ENCODE measurements at places on chromosomes 7 and 10.
A peak's percentile ranks its signal among the peaks of the same experiment; 100 is the strongest.

- DNase-seq: no peak
Observed at GRCh38 chr7:7577888-7578287, 11.2 kb downstream of the MIOS start.

- peak; percentile 52 for DNase-seq
Observed at GRCh38 chr10:101453318-101453717, 99.4 kb downstream of the BTRC start.

GRCh38 chr10:50437248-50437647 is 185.9 kb upstream of the ASAH2 start:
- no peak for DNase-seq

DNA sequence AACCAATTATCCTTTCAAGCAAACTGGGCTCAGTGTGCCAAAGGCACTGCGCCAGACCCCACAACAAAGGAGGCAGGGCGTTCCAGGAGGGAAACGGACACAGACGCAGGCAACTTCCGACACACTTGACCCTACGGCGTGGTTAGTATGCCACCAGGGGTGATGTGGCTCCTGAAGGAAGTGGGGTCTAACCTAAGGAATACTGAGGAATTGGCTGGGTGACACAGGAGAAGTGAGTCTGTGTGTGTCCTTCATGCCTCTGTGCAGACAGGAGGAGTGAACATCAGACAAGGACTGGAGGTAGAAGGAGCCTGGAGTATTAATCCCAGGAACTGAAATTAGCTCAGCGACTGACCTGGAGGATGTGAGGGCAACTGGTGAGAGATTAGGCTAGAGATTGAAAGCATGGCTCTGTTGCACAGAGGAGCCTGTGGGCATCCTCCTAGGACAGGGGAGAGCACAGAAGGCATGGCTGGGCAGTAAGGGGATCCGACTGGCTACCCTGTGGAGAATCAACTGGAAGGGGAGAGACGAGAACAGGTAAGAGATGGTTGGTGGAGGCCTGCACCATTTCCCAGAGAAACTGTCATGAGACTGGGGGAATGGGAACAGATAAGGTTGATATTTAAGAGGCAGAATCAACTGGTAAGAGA is 27.8 kb downstream of the GSDME start:
- no peak for DNase-seq

GRCh38 chr10:106941297-106942034 is 223.0 kb downstream of the SORCS1 start:
- no peak for DNase-seq

DNA sequence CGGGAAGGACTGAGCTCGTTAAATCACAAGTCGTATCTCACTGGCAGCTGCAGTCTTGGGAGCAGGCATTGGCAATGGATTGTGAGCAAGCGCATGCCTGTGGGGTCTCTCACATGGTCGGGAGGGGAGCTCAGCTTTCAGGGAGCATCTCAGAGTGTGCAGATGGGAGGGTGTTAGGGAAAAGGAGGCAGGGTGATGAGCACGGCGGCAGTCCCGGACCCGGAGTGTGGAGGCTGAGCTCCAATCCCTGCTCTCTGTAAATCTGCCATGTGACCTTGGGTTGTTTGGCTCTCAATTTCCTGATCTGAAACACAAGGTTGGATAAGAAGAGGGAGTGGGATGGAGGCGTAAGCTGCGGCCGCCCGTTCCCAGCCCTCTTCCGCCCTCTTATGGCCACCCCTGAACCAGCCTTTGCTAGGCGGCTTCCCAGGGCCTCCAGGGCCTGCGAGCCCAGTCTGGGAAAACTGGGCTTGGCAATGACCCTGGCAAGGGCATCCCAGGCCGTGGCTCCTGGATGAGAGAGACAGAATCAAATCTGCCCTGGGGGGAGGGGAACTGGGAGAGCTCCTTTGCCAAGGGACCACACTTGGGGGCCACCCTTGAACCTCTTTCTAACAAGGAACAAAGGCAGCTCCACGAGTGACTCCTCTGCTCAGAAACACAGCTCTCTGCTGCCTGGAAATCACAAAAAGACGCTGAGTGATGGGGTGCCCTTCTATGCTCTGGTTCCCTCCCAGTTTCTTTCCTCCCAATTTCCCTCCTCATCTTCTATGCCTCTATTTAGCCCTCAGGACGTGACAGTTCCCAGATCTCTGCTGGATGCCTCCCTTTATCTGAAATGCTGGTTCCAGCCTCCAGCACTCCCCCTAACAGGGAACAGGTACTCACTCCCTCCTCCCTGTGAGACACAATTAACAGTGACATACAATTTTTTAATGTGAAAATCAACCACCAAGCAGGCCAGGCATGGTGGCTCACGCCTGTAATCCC is 41.7 kb upstream of the LOXL4 start:
- peak; percentile 69 for DNase-seq

- no peak for DNase-seq
Observed at GRCh38 chr7:139871820-139872219, 42.8 kb downstream of the TBXAS1 start.

GRCh38 chr7:45080958-45081669 is 7.7 kb downstream of the NACAD start:
- DNase-seq: no peak

DNA sequence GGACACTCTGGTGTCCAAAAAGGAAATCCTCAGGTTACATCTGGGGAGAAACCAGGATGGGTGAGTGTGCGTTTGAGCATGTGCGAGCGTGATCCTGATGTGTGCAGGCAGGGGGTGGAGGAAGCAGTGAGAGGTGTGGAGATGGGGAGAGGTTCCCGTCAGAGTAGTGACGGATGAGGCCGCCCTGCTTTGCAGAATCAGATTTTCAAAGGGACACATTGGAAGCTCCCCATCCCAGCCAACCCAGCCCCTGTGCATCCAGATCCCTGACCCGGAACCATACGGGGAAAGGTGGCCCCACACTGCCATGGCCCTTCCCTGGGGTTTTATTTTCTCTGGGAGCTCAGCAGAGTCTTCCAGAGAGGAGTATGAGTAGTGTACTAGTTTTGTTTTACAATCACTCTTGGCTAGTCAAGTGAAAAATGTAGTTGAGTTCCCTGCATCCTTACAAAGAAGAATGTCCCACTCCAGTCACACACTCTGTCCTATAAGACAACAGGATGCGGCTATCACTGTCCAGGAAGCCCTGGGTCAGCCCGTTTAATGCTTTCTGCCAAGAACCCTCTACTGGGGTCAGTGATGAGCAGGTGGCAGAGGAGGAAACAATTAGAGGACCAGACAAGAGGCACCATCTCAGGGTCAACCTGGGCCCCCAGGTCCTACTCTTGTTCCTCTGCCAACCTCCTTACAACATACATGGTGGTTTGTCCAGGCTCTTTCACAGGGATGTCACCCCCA is 46.8 kb upstream of the PDLIM1 start:
- no peak for DNase-seq

Data from epithelial cell of esophagus (primary cell).